ENCODE measurements at places on chromosomes 12 and 14.

DNA sequence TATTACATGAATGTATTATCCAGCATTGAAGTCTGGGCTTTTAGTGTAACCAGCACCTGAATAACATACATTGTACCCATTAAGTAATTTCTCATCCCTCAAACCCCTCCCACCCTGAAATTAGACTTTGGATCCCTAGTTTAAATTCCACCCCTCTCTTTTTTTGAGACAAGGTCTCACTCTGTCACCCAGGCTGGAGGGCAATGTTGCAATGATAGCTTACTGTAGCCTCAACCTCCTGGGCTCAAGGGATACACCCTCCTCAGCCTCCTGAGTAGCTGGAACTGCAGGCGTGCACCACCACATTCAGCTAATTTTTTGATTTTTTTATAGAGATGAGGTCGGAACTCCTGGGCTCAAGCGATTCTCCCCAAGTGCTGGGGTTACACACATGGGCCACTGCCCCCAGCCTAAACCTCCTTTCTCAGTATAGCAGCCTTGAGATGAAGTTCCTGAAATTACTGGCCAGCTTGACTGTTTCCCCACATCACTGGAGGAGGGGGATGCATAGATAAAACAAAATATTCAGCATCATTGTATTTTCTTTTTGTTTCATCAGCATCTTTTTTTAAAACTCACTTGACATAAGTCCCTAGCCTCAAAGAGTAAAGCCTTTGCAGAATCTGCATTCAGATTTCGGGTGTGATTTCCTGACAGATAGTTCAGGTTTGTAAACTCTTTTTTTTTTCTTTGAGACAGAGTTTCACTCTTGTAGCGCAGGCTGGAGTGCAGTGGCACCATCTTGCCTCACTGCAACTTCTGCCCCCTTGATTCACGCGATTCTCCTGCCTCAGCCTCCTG is 7.0 kb downstream of the PTPN11 start:
- DNase-seq = no peak

DNA sequence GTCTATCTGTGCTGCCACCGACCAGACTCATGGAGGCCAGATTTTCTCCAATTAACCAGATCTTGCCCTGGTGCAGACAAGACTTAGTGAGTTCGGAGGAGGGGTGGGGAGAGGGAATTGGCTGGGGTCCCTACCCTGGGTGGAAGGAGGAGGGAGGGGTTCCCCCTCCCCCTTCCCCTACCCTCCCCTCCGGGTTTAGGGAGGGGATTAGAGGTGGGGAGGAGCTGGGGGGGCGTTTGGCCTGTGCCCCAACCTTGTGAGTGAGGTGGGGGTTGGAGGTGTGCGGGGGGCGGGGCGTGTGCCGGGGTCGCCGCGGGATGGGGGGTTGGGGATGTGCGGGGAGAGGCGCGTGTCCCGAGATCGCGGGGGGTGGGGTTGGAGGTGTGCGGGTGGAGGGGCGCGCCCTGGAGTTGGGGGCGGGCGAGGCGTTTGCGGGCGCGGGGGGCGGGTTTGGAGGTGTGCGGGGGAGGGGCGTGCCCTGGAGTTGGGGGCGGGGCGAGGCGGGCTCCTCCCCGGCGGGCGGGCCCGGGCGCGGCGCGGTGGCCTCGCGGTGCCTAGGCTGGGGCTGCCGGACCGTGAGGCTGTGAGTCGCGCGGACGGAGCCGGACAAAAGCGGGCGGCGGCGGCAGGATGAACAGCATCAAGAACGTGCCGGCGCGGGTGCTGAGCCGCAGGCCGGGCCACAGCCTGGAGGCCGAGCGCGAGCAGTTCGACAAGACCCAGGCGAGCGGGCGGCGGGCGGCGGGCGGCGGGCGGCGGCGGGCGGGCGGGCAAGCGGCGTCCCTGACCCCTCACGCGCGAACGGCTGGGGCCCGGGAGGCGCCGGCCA is at the start of gene HIP1R:
Gene HIP1R, plus strand, starts transcription at position 537 of the 829 bp plus-strand sequence. Its CDS starts 94 bp downstream, at position 631.
- DNase-seq = peak; percentile 57

- DNase-seq = no peak
Observed at GRCh38 chr12:25970082-25970481, 11.6 kb downstream of the RASSF8 start.

DNA sequence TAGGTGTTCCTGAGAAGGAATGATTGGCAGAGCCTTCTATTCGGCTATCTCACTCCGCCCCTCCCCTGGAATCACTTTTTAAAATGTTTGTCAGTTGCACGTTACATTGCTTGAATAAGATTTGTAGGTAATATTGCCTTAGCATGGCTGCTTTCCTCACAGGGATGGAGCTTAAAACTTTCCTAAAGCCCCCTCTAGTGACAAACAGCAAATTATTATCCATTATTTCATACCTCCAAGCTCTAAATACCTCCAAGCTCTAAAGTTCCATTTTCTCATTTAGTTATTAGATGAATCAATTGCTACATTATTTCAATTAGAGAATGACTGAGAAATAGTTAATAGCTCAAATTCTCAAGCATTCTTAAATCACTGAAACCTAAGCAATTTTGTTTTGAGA is 5.1 kb upstream of the SPATA7 start:
- DNase-seq = no peak

DNA sequence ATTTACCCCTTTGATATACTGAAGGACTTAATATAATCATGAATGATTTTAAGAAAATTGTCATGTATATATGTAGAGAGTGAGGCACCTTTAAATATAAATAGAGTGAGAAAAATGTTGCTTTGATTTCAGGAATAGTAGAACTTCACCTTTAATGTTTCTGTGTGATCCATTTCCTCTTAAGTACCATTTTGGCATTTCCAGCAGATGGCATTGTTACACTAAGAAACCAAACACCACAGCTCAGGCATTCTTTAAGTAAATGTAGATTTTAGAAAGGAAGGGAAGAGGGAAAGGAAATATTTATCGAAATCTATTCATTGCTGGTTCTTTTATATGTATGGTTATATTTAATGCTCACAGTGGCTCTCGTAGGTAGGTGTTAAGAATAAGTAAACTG is 556.7 kb upstream of the FBXO33 start:
- DNase-seq = no peak

GRCh38 chr14:95507174-95507573 is 9.3 kb downstream of the SYNE3 start:
- DNase-seq = peak; percentile 63

GRCh38 chr12:94793191-94793595 is 142.8 kb upstream of the TMCC3 start:
- DNase-seq = peak; percentile 16

DNA sequence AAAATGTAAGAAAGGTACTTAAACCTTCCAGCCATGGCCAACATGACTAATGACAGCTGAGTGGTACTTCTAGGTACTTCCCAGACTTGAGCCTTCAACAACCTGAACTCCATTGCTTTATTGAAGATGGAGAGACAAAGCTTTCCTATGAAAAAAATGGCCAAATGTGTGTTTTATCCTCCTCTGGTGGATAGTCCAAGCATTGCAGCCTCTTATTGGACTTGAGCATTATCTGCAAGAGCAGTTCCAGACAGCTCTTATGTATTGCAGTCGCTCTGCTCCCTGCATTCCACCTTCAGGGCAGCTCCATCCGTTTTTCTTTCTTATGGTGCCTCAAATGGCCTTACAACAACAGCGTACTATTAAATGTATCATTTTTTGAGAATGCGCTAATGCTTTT is 588.2 kb downstream of the NRXN3 start:
- no peak for DNase-seq

DNA sequence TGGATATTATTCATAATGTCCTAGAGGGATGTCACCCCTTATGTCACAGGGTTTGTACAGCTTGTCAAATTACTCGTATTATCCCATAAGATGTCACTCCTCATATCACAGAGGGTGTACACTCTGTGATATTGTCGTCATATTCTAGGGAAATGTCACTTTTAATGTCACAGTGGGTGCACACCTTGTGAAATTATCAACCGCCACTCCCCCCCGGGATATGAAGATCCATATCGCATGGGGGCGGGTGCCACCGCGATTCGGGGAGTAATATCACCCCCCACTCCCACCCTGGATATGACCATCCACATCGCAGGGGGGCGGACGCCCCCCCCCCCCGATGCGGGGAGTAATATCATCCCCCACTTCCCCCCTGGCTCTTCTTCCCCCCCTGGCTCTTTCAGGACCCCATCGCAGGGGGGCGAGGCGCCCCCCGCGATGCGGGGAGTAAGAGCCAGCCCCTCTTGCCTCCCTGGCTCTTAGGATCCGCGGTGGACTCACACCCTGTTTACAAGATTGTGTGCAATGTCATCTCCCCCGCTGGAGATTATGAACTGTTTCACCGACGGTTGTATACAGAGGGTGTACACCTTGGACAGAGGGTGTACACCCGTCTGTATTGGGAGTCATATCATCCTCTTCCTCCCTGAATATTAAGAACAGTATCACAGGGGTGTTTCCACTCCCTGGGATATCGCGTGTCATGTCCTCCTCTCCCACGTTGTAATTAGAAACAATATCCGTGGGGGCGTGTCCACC is 92.8 kb downstream of the FRMD6 start:
- no peak for DNase-seq

- DNase-seq = no peak
Observed at GRCh38 chr12:12898136-12898717, 6.9 kb downstream of the GPRC5A start.

DNA sequence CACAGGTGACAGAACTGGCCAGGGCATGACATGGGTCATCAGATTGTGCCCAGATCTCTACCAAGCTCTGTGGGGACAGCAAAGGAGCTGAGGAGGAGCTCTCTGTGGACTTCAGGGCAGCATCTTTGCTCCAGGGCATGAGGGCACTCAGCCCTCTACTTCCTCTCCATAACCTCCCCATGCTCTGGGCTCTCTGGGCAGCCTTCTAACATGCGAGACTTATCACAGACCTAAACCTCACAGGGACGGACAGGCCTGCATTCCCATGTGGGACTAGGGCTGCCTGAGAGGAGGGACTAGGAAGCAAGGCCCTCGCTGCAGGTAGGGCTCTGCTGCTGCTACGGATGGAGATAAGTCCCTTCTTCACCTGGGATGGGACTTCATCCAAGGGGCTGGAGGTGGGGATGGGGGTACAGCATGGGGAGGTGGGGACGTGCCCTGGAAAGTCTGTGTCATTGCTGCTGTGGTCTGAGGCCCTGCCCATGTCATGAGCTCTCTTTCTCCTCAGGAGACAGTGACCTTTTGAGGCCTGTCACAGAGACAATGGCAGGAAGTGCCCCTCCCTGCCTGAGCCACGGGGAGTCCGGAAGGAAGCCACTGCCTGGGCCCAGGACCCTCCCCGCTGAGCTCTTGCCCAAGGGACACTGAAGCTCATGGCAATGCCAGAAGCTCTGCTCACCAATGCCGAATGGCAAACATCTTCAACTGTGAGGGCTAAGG is 44.1 kb downstream of the PITPNM2 start:
- no peak for DNase-seq

DNA sequence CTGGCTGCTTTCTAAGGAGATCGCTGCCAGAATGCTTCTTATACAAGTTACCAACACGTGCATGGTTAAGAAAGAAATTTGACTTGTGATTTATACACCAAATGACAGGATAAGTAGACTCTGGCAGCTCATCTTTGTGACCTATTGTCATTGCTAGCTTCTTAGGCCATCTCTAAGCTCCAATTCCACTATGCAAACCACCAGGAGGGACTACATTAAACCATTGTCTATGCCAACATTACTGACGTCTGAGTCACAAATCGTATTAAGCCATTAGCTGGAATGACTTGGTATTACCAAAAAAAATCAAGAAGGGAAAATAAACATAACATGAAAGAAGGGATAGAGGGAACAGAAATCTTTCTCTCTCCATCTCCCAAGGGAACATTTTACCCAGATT is 15.8 kb upstream of the VPS33A start:
- no peak for DNase-seq

DNA sequence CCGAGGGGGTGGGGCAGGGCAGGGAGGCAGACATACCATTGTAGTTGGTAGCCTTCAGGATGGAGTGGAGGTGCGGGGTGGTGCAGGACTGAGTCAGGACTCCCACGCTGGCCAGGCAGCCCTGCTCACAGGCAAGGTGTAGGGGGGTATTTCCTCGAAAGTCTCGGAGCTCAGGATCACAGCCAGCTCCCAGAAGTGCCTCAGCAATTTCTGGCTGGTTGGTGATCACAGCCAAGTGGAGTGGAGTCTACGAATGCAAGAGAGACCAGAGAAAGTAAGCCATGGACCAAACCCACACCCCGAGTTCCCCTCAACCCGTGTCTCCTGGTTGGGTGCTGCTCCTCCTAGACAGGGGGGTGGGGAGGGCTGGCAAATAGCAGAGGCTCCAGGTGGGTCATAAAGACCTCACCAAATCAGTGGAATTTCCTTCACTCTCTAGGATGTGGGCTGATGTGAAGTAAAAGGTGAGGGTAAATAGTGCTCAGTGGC is 1.4 kb downstream of the NFKBIA start:
- DNase-seq = peak; percentile 55

DNA sequence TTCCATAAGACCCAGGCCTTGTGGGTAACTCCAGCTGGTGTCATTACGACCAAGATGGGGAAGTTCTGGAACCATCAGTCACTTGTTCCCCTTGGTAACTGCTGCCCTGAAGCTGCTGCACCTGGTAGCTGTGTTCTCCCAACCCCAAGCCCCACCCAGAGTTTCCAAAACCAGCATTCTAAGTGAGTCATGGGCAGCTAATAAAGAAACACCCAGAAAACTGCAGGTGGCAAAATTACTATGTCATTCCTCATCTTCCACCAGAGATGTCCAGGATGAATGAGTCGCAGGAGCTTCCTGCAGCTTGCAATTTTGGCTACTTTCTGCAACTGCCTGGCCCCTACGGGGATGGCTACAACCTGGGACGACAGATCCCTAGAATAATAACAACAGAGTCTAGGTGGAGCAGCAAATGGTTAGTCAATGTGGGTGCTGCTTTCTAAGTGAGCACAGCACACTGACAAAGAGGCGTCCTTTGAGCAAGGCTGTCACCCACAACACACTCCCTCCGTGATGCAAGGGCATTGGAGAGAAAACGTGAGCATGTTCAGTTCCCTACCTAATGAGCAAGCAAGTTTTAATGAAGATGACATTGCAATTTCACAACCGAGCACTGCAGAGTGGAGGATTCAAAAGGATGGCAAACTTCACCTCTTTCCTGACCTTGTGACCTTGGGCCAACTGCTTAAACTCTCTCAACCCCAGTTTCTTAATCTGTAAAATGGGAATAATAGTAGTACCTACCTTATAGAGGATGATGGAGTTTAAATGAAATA is 301.4 kb upstream of the NOS1 start:
- DNase-seq = no peak

GRCh38 chr12:95205016-95205624 is 12.1 kb downstream of the FGD6 start:
- no peak for DNase-seq

DNA sequence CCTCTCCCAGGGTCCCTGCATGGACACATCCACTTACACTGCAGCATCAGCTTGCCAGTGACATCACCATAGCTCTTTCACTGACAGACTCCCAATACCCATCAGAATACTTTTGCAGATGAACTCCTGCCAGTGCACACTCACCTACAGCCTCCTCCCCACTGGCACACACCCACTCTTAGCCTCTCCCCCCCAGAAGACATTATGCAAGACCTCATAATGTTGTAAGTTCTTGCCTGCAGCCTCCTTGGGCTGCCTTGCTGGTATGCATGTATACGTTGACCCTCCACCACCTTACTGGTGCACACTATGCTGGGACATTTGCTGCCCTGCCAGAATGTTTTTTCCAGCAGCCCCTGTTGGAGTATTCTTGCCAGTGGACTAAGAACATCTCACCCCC is 324.2 kb downstream of the AEBP2 start:
- DNase-seq = no peak

GRCh38 chr12:45400991-45401390 is 185.1 kb downstream of the ANO6 start:
- no peak for DNase-seq
